Right kidney (tissue), 9 donors: ENCODE measurements at places on chromosomes 2 and 18.

GRCh38 chr2:233663911-233664310 lies 7.8 kb upstream of the UGT1A9 start:
- DNase-seq, result no peak

DNA sequence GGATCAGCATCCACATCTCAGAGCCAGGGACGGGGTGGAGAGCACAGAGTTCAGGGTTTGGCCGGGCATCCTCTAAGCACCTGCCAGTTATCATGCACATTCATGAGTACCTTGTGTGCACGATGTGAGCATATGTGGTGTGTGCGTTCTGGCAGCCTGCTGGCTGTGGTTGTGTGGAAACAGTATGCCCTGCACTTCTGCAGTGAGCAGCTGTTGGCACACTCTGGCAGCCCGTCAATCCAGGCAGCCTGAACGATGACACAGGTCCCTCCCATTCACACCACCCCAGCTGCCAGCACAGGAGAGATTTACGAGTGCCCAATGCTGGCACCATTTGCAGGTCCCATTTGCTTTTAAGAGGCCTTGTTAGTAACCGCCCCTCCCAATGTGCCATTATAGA lies 74.2 kb downstream of the CD8B2 start:
- DNase-seq, result no peak

DNA sequence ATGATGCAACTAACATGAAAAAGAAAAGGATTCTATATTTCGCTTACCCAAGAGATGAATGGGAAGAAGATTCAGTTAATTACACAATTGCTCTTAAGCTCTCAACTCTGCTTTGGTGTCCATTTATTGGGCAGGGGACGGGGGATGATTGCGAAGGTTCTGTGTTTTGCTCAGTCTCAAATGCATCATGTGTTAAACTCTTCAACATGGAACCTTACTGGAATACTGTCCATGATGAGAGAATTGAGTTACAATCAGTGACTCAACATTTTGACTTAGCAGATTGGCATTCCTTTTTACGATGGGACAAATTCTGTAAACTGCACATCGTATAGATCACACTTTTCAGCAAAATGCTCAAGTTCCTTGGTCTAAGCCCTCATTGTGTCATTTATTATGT lies 135.6 kb downstream of the RBMS1 start:
- no peak for DNase-seq

DNA sequence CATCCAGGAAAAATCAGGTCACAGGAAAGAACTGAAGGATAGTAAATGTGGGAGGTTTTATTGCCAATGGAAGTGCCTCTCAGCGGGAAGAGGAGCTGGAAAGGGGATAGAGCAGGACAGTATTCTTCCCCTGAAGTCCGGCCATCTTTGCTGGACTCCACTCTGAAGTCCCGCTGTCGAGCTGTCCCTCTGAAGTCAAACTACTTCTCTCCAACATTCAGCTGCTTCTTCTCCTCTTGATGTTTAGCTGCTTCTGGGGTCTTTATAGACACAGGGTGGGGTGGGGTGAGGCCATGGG lies 23.5 kb upstream of the SLC39A10 start:
- DNase-seq, result no peak

DNA sequence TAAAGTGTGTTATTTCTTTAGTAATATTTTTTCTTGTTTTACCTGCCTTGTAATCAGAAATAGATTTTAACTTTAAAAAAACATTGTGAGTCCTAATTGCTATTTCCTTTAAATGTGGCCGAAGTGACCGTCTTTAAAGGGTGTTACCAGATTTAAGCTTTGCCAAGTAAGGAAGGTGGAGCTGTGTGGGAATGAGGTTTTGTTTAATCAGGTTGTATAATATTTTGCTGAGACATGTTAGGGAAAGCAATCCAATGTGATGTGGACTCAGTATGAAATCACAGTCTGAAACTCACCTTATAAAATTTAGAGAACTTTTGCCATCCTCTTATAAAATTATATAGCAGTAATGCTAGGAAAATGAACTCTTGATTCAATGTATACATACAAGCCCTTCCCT lies 32.9 kb upstream of the ITPRID2 start:
- no peak for DNase-seq

- DNase-seq, result no peak
Measured at GRCh38 chr18:51447351-51448342, 250.2 kb upstream of the MEX3C start.

GRCh38 chr18:56844556-56844955 lies 193.4 kb downstream of the WDR7 start:
- DNase-seq, result no peak

- DNase-seq, result peak; percentile 45
Measured at GRCh38 chr18:11992096-11992790, 10.9 kb downstream of the IMPA2 start.

- no peak for DNase-seq
Measured at GRCh38 chr2:157751462-157752058, 122.9 kb upstream of the ACVR1C start.

- no peak for DNase-seq
Measured at GRCh38 chr2:186913870-186914269, 64.9 kb upstream of the ZSWIM2 start.

- no peak for DNase-seq
Measured at GRCh38 chr2:180062178-180062577, 55.1 kb upstream of the CWC22 start.

DNA sequence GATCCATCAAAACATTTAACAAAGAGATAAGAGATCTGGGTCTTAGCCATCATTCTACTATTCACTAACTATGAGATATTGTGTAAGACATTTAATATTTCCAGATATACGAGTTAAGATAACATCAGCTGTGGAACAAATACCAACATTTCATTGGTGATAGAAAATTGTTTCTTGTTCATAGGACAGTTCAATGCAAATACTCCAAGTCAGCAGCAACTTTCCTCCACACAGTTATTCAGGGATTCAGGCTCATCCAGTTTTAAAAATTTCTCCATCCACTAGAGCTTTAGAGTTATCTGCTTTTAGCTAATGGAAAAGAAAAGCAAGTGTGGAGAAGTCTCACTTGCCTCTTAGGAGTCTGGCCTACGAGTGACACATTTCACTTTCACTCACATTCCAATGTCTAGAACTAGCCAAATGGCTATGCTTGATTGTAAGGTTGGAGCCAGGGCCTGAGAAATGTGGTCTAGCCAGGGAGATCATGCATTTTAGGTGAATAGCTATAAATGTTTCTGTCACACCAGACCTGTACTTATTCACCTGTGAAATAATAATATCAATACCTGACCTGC lies 119.3 kb upstream of the MAPRE2 start:
- no peak for DNase-seq

DNA sequence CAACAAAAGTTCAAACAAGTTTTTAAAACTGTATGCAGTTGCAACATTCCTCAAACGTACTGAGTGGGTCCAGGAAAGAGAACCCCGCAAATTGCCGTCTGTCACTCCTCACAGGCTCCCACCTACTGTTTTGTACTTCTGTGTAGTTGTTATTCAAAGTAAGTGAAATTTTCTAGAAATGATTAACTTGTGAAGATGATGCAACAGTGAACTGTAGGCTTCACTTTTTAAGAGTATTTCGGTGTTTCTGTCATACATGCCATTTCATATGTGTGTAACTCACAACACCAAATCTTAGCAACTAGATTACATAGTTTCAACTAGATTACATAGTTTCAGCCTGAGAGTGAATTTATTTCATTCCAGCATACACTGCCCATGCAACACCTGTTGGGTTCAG lies 226.0 kb upstream of the TANK start:
- no peak for DNase-seq

DNA sequence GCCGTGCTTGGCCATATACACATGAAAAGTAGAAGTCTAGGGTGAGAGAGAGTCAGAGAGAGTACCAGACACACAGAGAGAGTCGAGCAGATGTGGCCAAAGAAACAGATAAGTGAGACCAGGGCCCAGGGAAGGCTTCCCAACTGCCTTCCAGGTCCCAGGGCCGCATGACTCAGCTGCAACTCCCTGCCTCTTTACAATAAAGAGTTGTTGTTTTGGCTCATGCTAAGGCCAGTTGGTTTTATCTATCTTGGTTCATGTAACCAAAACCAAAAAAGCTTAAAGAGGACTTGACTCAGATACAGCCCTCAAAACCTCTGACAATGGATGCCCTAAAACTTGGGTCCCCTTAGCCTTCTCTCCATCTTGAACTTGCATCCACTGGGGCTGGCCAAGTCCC lies 36.9 kb downstream of the REEP1 start:
- DNase-seq, result no peak

DNA sequence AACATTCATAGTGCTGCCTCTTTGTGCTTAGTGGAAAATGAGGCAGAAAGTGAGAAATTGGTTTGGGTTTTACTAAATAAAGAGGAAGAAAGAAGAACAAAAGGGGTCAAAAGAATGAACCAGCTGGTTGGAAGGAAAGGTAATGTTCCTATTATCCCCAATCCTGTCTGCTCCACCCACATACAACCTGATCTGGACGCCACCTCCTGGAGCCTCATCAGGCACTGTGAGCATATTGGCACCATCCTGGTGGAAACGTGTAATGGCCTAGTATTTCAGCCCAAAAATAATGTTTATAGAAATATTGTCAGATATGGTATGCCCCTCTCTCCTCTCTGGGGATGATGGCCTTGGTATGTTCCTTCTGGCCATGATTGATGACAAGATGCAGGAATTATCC lies 35.6 kb upstream of the ASNSD1 start:
- no peak for DNase-seq

- peak; percentile 88 for DNase-seq
Measured at GRCh38 chr2:66575625-66576310, 140.8 kb downstream of the MEIS1 start.

DNA sequence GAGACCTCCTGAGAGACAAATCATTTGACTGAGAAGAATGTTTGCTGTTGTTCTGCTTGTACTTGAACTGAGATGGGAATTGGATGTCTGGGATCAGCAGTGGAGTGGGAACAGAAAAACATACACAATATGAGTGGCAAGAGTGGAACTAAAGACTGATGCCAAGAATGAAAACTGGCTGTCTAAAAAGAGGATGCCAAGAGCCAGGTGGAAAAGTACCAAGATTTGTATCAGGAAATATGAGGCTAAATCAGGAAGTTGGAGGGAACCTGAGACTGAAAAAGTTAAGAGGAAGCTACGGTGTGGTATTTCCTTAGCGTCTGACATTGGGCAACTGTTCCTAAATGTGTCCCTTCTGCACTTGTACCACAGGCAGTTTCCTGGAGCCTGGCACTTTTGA lies 440.9 kb upstream of the CELF4 start:
- no peak for DNase-seq

DNA sequence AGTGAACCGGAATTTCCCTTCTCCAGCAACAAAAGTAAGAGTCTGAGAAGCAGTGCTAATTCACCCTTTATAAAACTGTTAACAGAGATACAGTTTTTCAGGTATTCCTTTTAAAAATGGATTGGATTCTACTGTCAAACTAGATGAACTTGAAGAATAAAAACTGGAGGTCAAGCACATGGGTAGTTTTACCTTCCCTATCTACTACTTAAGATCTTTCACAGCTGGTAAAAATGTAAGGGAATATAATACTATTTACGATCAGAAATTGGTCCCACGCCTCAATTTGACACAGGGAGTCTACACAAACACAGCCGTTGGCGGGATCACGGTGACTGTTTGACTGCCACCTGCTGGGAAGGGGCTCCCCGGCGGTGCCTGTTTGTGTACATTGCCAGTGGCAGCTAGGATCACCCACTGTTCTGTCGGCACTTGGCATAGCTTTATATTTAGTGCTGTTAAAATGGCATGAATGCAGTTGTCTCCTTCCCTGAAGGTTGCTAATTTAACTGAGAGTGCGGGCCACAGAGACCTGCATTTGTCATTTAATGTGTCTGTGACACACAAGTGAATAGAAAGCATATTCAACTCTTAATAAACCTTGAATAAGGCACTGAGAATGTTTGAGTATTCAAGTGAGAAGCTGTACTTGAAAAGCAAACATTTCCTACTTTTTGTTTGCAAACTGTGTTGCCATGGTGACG lies 59.5 kb downstream of the ABCG8 start:
- DNase-seq, result no peak

DNA sequence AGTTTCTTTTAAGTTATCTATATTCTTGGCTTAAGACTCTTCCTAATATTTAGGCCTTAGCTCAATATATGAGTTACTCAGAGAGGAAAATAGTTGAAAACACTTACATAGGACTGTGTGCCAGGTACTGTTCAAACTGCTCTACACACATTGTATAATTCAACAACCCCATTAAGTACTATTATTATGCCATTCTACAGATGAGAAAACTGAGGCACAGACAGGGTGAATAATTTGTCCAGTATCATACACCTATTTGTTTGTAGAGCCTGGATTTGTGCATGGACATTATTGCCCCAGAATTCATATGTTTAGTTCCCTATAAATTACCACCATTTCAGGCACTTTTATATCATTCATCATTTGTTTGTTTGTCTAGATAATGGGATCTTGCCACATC lies 17.7 kb upstream of the GAD1 start:
- DNase-seq, result no peak

DNA sequence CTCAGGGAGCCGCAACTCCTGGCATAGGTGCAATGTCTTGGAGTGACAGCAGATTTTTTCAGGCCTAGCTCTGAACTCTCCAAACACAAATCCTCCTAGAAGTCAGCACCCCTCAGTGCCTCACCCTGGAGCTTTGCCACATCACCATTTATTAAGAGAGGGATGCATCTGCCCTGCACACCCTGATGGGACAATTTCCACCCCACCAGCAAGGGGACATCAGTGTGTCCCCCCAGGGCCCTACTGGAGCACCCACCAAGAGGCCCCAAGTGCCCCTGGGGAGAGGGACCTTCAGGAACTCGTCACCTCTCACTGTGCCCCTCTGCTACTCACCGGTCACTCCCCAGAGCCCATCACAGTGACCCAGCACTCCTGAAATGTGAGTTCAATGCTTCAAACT lies 144.7 kb downstream of the NDUFA10 start:
- no peak for DNase-seq

GRCh38 chr2:136693966-136694365 lies 71.4 kb upstream of the THSD7B start:
- DNase-seq, result no peak

DNA sequence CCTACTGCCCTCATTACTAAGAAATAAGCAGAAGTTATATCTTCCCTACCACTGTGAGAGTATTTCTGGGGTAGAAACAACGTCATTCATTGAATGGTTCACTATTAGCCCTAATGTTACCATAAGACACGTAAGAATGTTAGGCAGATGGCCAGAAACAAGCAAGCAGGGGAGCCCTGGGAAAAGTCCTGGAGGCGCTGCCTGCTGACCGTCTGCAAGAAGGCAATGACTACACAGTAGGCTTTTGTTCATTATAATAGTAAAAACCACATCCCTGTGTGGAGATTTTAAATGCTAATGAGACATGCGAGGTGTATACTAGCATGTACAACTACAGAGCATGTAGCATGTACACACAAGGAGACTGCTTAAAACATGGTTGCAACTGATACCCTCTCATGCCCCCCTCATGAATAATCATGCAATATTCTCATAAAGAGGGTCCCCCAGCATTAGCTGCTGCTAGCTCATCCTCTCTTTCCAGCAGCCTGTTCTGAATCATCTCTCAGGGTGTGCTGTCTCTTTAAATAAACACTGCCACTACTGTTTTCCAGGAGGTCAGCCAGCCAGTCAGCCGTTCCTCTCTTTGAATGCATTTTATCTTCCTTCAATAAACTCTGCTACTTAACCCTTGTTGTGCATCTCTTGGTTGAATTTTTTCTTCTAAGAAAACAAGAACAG lies 23.6 kb downstream of the SUCLG1 start:
- DNase-seq, result no peak
